Activated CD4-positive, alpha-beta T cell treated with anti-CD3 and anti-CD28 coated beads for 36 hours (primary cell): ENCODE measurements at places on chromosomes 5 and 9. TPM values are rescaled to one million over a fixed set of nuclear protein-coding genes. Genes with fewer than 3 reads are reported as not detected.

- H3K36me3 ChIP-seq: no peaks in the 10 kb centered on the region
- H3K27me3 ChIP-seq: peaks cover 2% of the 10 kb centered on the region
- H3K4me3 ChIP-seq: no peak overlapping the region
These were observed 128.5 kb downstream of the ZNF354C start for GRCh38 chr5:179188636-179189035.

GRCh38 chr5:168607946-168608345, 28.8 kb upstream of the PANK3 start:
- H3K27me3 ChIP-seq: no peaks in the 10 kb centered on the region
- H3K4me3 ChIP-seq: no peak overlapping the region
- H3K36me3 ChIP-seq: no peaks in the 10 kb centered on the region
- peaks cover 27% of the 10 kb centered on the region for H3K4me1 ChIP-seq

GRCh38 chr9:21470126-21470525, 12.0 kb downstream of the IFNE start:
- H3K27ac ChIP-seq: no peak overlapping the region
- H3K4me3 ChIP-seq: no peak overlapping the region
- peaks cover 2% of the 10 kb centered on the region for H3K27me3 ChIP-seq
- no peaks in the 10 kb centered on the region for H3K36me3 ChIP-seq
- DNase-seq: no peak

GRCh38 chr5:78300464-78301045, 6.1 kb upstream of the AP3B1 start:
- no peak overlapping the region for H3K4me3 ChIP-seq
- H3K4me1 ChIP-seq: peaks cover 8% of the 10 kb centered on the region
- peaks cover 4% of the 10 kb centered on the region for H3K27me3 ChIP-seq
- no peak overlapping the region for H3K27ac ChIP-seq

DNA sequence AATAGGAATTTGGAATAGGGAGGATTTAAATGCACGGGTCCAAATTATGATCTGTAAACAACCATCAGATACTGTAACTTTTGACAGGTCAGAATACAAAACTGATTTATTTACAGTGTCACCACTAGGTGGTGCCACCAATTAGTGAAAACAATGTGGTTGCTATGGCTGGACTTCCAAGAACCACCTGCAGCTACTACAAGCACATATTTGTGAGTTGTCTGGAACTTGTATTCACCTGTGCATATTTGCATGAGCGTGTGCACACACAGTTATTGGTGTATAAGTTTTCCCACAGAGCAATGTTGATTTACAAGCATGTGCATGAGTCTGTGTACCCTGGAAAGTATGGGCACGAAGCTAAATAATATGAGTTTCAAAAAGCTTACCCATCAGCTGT, 3.0 kb upstream of the HRCT1 start:
- H3K4me3 ChIP-seq: no peak overlapping the region
- peak; percentile 52 for DNase-seq
- no peaks in the 10 kb centered on the region for H3K27me3 ChIP-seq
- H3K36me3 ChIP-seq: no peaks in the 10 kb centered on the region
- peaks cover 21% of the 10 kb centered on the region for H3K4me1 ChIP-seq

GRCh38 chr5:109374625-109375024, 35.1 kb downstream of the PJA2 start:
- H3K36me3 ChIP-seq: peaks cover 43% of the 10 kb centered on the region
- H3K27ac ChIP-seq: no peak overlapping the region
- H3K4me3 ChIP-seq: no peak overlapping the region
- no peak for DNase-seq
- H3K27me3 ChIP-seq: no peaks in the 10 kb centered on the region

DNA sequence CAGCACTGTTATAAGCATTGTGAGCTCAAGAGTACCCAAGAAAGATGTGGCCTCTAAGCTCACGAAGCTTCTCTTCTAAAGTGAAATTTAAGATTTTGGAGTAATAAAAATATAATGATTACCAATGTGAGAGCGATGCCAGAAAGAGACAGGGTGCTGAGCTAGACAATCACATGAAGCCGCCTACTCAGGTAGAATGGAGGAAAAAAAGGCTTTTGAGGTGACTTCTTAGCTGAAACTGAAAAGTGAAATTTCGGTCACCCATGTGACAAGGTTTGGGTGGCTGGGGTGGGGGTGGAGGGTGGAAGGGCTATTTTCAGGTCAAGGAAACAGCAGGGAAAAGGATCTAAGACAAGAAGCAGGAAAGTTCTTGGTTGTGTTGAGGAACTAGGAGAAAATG, 388.2 kb upstream of the WWC1 start:
- no peak overlapping the region for H3K27ac ChIP-seq
- no peak overlapping the region for H3K4me3 ChIP-seq
- no peaks in the 10 kb centered on the region for H3K4me1 ChIP-seq

GRCh38 chr9:115374724-115375268, 256.8 kb upstream of the TNC start:
- peaks cover 2% of the 10 kb centered on the region for H3K4me1 ChIP-seq
- H3K27me3 ChIP-seq: peaks cover 5% of the 10 kb centered on the region
- no peaks in the 10 kb centered on the region for H3K36me3 ChIP-seq
- no peak overlapping the region for H3K27ac ChIP-seq
- DNase-seq: no peak

- no peak overlapping the region for H3K4me3 ChIP-seq
- H3K27me3 ChIP-seq: peaks cover 5% of the 10 kb centered on the region
- no peaks in the 10 kb centered on the region for H3K36me3 ChIP-seq
- H3K4me1 ChIP-seq: no peaks in the 10 kb centered on the region
- H3K27ac ChIP-seq: no peak overlapping the region
These were observed 49.0 kb upstream of the LRRC14B start for GRCh38 chr5:142246-142810.

- H3K27me3 ChIP-seq: no peaks in the 10 kb centered on the region
- H3K36me3 ChIP-seq: no peaks in the 10 kb centered on the region
- no peaks in the 10 kb centered on the region for H3K4me1 ChIP-seq
These were observed 486.9 kb upstream of the ITGA1 start for GRCh38 chr5:52300703-52301372.

DNA sequence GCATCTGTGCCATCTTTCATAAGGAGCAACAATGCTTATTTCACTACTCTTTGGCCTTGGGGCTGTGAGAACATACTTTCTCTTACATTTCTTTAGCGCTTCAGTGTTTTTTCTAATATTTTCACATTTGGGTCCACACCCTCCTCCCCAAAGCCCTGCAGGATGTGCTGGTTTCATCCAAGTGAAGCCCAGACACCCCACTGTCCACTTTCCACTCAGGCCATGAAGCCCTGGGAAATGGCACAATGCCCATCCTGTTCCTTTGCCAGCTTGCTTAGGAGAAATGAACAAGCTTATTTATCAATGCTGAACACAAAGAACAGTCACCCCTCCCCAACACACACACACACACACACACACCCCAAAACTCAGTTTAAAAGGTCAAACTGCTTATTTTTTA, 17.3 kb upstream of the TMOD1 start:
- no peaks in the 10 kb centered on the region for H3K4me1 ChIP-seq
- DNase-seq: no peak
- H3K36me3 ChIP-seq: peaks cover 45% of the 10 kb centered on the region
- H3K27ac ChIP-seq: no peak overlapping the region
- H3K4me3 ChIP-seq: no peak overlapping the region

DNA sequence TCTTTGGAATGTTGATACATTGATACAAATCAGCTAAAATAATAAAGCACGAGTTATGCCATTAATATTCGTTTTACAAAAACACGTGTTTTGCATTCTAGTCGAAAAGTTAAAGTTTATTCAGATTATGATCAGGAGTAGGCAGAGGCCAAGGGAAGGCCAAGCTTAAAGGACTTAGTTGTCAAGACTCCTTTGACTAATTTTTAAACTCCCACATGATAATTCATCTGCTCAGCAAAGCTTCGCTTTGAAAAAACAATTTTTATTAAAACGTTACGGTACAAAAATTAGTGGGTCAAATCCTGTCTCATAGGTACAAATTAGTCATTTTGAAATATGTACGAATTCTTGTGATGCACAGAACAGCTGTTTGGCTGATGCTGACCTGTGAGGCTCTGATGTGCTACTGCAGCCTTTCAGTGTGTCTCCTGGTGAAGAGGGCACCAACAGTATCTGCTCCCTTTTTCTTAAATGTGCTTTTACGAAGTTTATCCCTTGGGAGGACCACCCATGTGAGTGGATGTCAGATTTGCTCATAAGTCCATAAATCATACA, 23.0 kb upstream of the NR3C1 start:
- H3K27ac ChIP-seq: peak overlapping the region; percentile 24
- H3K4me3 ChIP-seq: no peak overlapping the region
- peaks cover 43% of the 10 kb centered on the region for H3K4me1 ChIP-seq
- DNase-seq: no peak

- peak; percentile 79 for DNase-seq
- peaks cover 32% of the 10 kb centered on the region for H3K4me1 ChIP-seq
- H3K27ac ChIP-seq: peak overlapping the region; percentile 82
- H3K4me3 ChIP-seq: peak overlapping the region; percentile 22
These were observed 185.8 kb downstream of the CDK5RAP2 start for GRCh38 chr9:120394058-120394669.

GRCh38 chr5:72402959-72403628, 82.9 kb downstream of the PTCD2 start:
- H3K27me3 ChIP-seq: peaks cover 12% of the 10 kb centered on the region
- no peak overlapping the region for H3K4me3 ChIP-seq
- no peak overlapping the region for H3K27ac ChIP-seq
- no peaks in the 10 kb centered on the region for H3K36me3 ChIP-seq
- peak; percentile 7 for DNase-seq

DNA sequence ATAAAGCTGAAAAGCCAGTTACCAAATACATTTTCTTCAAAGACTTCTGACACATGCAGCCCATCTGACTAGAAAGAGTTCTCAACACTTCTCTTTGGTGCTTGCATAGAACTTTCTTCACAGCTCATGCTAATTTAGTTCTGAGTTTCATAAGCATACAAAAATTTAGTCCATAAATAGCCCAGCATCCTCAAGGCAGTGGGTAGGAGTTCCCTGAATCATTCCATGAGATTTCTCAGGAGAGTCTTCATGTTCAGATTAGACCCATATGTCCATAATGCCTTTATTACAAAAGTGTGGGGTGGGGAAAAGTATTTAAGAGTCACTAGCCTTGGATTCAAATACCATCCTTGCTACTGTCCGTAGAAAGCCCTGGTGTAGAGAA, 290.2 kb upstream of the RGMB start:
- no peaks in the 10 kb centered on the region for H3K36me3 ChIP-seq
- no peaks in the 10 kb centered on the region for H3K4me1 ChIP-seq
- no peaks in the 10 kb centered on the region for H3K27me3 ChIP-seq
- H3K27ac ChIP-seq: no peak overlapping the region
- no peak overlapping the region for H3K4me3 ChIP-seq

- no peaks in the 10 kb centered on the region for H3K27me3 ChIP-seq
- H3K36me3 ChIP-seq: no peaks in the 10 kb centered on the region
- DNase-seq: no peak
- peaks cover 6% of the 10 kb centered on the region for H3K4me1 ChIP-seq
- no peak overlapping the region for H3K27ac ChIP-seq
These were observed 74.3 kb upstream of the SSBP2 start for GRCh38 chr5:81825237-81825636.

GRCh38 chr9:38361473-38361850, 31.0 kb upstream of the ALDH1B1 start:
- H3K27ac ChIP-seq: no peak overlapping the region
- DNase-seq: no peak
- peaks cover 4% of the 10 kb centered on the region for H3K4me1 ChIP-seq
- no peaks in the 10 kb centered on the region for H3K36me3 ChIP-seq
- no peak overlapping the region for H3K4me3 ChIP-seq

DNA sequence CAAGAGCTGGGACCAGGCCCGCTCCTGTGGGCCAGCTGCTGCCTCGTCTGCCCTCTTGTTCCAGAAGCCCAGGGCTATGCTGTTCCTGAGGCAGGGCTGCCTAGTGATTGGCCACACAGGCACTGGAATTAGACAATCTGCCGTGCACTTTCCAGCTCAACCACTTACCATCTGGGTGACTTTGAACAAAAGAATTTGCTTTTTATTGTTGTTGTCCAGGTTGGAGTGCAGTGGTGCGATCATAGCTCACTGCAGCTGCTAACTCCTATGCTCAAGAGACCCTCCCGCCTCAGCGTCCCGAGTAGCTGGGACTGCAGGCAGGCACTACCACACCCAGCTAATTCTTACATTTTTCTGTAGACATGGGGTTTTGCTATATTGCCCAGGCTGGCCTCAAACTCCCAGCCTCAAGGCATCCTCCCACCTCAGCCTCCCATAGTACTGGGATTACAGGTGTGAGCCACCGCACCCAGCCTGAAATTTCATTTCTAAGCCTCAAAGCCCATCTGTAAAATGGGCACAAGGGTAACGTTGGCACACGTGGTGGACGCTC, 1.2 kb upstream of the NEK6 start:
- no peak overlapping the region for H3K27ac ChIP-seq
- H3K36me3 ChIP-seq: peaks cover 2% of the 10 kb centered on the region
- peak overlapping the region; percentile 77 for H3K4me3 ChIP-seq
- peaks cover 38% of the 10 kb centered on the region for H3K4me1 ChIP-seq
- no peak for DNase-seq

DNA sequence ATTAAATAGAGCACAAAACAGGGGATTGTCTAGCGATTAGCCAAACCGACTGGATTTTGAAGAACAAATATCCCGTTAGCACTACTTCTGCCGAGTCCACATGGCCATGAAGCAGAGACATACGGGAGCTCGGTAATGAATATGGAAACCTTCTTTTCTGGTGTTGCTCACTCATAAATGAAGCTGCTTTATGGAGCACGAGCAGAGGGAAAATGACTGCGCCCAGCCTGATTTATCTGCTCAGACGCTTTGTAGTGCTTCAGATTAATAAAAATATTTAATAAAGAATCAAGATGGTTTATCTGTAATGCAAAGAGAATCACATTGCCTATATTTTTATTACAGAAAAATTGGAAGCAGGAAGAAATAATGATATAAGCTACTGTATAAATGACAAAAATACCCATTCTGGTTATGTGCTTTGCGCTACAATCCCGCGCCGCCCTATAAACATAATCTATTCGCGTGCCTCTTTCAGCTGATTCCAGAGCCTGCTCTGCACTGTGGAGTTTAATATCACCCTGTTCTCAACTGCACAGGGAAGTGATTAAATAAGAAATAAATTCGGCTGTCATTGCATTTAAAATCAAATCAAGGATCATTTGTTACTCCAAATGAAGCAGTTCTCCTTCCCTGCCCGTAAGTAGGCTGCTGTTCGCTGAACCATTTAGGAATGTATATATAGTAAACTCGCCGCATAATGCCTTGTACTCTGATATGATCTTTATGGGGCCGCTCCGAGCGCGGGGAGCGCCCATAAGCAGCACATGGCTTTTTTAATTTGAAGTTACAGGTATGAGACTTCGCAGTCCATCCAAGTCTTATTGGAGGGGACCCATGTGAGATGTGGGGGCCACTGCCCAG, 22.3 kb upstream of the UBAC1 start:
- no peaks in the 10 kb centered on the region for H3K27me3 ChIP-seq
- H3K4me1 ChIP-seq: peaks cover 11% of the 10 kb centered on the region
- no peaks in the 10 kb centered on the region for H3K36me3 ChIP-seq

- no peak overlapping the region for H3K4me3 ChIP-seq
- H3K4me1 ChIP-seq: peaks cover 2% of the 10 kb centered on the region
- no peak overlapping the region for H3K27ac ChIP-seq
- peak; percentile 56 for DNase-seq
These were observed 46.4 kb upstream of the STK32A start for GRCh38 chr5:147188200-147189108.

Gene SHB
- 1.3 TPM for total RNA-seq

Gene TJP2
- 10.0 TPM for total RNA-seq

Gene SHISAL2B
- not detected for total RNA-seq

Gene HTR1A
- not detected for total RNA-seq

Gene ATP6V1G1
- 33.8 TPM for total RNA-seq

Gene OGN
- not detected for total RNA-seq

Gene PCDHA1
- total RNA-seq: not detected

Gene ANKRD31
- total RNA-seq: 0.66 TPM

Gene MUSK
- total RNA-seq: not detected
